ENCODE measurements at places on chromosomes 16 and 17.
A peak's percentile ranks its signal among the peaks of the same experiment; 100 is the strongest.

GRCh38 chr17:39739885-39740356 is 2.2 kb downstream of the GRB7 start:
- no peak for DNase-seq

- DNase-seq, result no peak
Measured at GRCh38 chr17:34436607-34437006, 73.6 kb upstream of the CCL1 start.

- no peak for DNase-seq
Measured at GRCh38 chr17:81390873-81391255, 4.4 kb upstream of the BAHCC1 start.

GRCh38 chr16:23566724-23567123 is 9.2 kb downstream of the UBFD1 start:
- no peak for DNase-seq

- no peak for DNase-seq
Measured at GRCh38 chr16:57127037-57127763, 34.8 kb downstream of the CPNE2 start.

DNA sequence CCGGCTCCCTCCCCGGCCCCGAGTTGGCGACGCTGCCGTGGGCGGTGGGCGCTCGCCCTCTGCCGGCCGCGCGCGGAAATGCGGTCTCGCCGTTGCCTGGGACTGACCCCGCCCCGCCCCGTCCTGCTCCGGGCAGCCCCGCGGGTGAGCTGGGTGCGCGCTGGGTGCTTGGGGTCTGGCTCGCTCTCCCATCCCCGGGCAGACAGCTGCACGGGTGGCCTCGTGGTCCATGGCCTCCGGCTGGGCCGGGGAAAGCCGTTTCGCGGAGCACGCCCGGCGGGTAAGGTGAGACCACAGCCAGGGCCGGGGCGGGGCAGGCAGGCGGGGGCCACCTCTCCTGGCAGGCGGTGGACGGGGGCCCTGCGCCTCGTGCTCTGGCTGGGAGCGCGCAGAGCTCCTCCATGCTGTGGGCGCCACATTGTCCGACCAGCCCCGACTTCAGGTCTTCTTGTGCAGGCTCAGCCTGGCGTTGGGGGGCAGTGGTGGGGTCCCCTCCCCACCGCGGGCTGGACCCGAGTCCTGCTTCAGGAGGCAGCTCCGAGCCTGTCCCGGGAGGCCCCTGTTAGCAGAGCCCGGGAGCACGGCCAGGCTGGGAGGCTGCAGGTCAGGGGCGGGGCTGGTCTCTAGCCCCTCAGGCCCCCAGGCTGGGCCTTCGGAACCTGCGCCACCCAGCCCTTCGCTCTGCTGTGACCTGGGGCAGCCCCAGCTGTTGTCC is 7.0 kb upstream of the C1QTNF8 start:
- peak; percentile 71 for DNase-seq

GRCh38 chr17:43723697-43724359 is 34.8 kb downstream of the SOST start:
- DNase-seq, result no peak

GRCh38 chr16:82081264-82081663 is 46.2 kb downstream of the HSD17B2 start:
- DNase-seq, result no peak

GRCh38 chr17:77444628-77444983 is 303.8 kb downstream of the SEC14L1 start:
- no peak for DNase-seq

DNA sequence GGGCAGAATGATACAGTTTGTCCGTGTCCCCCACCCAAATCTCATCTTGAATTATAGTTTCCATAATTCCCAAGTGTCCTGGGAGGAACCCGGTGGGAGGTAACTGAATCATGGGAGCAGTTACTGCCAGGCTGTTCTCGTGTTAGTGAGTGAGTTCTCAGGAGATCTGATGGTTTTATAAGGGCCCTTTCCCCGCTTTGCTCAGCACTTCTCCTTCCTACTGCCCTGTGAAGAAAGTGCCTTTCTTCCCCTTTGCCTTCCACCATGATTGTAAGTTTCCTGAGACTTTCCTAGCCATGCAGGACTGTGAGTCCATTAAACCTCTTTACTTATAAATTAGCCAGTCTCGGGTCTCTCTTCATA is 28.9 kb upstream of the SEC14L1 start:
- no peak for DNase-seq

DNA sequence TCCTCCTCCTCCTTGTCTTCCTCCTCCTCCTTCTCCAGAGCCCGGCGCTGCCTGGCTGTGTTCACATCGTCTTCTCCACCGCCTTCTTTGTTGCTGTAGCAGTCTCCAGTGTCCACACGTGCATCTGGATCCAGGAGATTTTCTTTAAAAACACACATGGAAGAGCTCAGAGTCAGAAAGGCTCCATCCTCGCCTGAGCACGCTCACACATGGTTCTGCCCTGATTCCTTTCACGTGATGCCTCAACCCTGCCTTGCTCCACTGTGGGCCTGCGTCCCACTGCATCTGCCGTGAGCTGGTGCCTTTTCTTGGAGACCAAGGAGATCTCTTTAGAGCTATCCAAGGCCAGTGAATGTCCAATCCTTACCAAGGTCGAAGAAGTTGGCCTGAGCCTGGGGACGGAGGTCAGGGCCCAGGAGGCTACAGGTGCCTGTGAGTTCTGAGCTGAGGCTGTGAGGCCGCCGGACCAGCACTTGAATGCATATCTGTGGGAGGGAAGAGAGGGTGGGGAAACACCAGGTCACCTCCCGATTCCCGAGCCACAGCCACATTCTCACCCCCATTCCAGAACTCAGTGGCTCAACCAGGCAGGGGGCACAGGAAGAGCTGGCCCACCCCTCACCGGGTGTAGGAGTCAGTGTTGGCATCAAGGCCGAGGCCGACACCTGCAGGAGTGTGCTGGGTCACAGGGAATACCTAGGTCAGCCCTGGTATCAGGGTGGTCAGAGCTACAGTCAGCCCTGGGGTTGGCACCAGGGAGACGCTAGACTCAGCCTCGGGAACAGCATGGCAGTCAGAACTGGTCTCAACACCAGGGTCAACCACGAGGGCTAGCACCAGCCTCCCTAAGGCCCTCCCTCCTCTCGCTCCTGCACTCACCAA is 37.6 kb downstream of the HASPIN start:
- DNase-seq, result no peak

DNA sequence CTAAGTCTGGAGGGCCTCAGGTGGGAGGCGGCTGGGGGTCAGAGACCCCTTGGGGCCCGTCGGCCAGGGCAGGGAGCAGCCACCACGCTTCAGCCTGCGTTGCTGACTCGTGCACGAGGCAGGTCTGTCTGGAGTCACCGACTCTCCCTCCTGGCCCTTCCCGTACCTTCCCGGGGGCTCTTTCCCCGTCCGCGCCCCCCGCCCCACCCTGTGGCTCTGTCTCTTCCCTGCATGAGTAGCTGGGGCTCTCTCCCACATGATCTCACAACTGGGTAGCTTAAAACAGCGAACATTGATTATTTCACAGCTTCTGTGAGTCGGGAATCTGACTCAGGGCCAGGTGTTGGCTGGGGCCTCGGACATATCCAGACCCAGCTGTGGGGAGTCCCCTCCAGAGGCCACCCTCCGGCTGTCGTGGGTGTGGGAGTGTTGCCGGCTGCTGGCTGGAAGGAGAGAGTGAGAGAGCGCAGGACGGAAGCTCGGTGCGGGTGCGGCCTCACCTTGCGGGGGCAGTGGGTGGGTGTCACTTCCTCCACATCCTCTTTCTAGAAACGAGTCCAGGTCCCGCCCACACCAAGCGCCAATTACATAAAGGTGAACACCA is 17.3 kb downstream of the BAHCC1 start:
- DNase-seq, result peak; percentile 75

GRCh38 chr17:42421507-42422338 is 1.3 kb downstream of the CAVIN1 start:
- DNase-seq, result peak; percentile 14

DNA sequence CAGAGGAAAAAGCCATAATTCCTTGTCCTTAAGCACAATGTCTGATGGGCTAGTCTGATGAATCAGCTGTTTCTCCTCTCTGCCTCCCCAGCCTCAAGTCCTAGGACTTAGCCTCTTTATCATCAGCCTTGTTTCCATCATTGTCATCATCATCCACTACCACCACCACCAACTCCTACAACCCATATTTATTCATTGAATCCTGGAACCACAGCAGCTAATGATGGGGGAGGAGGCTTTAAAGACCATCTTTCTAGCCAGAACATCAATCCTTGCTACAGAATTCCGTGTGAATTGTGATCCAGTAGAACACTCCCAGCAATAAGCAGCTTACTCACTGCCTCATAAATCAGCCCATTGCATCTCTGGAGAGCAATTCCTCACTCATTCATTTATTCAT is 97.6 kb upstream of the TMEM132E start:
- DNase-seq, result no peak

DNA sequence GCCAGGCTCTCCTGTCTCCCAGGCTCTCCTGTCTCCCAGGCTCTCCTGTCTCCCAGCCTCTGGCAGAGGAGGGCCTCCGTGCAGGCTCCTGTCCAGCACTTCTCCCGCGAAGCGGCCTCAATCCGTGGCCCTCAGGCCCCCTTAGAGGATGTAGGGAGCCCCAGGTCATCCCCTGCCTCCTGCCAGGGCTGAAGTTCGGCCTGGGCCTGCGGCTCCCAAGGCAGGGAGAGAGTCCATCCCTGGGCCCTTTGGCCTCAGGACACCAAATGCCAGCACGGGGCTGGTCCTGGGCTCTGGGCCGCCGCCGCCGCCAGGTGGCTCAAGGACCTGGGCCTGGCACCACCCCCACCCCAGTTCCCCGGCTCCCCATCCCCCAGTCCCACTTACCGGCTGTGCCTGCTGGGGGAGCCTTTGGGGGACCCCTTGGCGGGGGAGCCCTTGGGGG is 370 bp downstream of the EVPL start:
- no peak for DNase-seq

DNA sequence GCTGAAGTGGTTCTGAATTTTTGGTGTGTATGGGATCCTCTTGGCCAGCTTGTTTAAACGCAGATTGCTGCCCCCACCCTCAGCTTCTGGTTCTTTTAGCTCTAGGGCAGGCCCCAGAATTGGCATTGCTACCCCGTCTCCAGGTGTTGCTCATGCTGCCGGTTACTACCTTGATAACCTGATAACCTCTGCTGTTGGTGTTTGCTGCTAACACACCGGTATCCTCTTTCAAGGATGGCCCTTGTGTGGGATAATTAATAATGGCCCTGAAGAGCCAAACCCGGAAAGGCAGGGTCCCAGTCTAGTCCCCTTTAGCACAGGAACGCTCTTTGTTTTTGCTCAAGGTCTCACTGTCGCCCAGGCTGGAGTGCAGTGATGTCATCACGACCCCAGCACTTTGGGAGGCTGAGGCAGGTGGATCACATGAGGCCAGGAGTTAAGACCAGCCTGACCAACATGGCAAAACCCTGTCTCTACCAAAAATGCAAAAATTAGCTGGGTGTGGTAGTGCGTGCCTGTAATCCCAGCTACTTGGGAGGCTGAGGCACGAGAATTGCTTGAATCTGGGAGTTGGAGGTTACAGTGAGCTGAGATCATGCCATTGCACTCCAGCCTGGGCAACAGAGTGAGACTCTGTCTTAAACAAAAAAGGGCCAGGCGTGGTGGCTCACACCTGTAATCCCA is 1.3 kb upstream of the ST3GAL2 start:
- DNase-seq, result no peak

Data from activated CD4-positive, alpha-beta T cell treated with anti-CD3 and anti-CD28 coated beads for 4 hours (primary cell).